SK-MEL-5 (cell line): ENCODE measurements at places on chromosomes 7 and 10. TPM values are rescaled to one million over a fixed set of nuclear protein-coding genes. Genes with fewer than 3 reads are reported as not detected.

CDH23 gene
- 0.29 TPM in 1 of 2 replicates, not detected in the other for total RNA-seq

MMRN2 gene
- total RNA-seq = 0.08 TPM in 1 of 2 replicates, not detected in the other

MINDY4 gene
- 5.2 and 6.5 TPM in 2 replicates for total RNA-seq

CEP55 gene
- 30.1 and 30.3 TPM in 2 replicates for total RNA-seq

SPDYE9 gene
- not detected in 2 replicates for total RNA-seq

AS3MT gene
- total RNA-seq = 0.13 and 0.21 TPM in 2 replicates

KBTBD2 gene
- 74.9 and 76.4 TPM in 2 replicates for total RNA-seq

TMEM236 gene
- total RNA-seq = 0.03 and 0.05 TPM in 2 replicates

NKX2-3 gene
- total RNA-seq = 0.19 and 0.24 TPM in 2 replicates

IDI1 gene
- 85.5 and 94.8 TPM in 2 replicates for total RNA-seq

DNA sequence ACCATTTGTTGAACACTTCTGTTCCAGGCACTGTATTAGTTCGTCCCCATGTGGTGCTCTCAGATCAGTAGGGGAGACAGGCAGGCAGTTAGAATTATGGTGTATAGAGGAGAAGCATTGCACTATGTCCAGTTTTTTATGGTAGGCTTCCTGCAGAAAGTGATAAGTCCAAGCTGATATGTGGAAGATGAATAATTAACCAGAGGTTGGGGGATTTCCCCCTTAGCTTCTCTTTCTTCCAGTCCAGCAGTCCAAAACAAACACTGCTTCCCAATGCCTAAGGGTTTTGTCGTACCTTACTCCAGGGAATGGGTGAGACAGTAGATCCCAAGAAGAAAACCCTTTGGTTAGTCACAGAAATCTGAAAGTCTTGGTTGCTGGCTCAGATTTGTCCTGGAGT is 19.2 kb downstream of the HIF1AN start:
- DNase-seq = no peak

DNA sequence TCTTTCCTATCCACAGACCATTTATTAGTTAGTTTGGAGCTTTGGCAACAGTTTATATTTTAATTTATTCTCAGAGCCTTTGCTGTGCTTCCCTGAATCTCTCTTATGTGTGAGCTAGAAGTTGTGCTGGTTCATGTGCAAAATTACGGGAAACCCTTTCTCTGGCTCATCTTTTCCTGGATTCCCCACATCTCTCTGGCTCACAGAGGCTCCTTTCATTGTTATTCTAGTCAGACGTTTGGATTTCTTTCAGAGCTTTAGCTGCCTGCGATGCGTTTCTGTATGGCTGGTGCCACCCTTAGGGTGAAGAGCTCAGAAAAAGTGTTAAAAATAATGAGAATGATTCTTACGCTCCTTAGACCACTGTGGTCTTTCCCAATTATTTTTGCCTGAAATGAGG is 53.3 kb downstream of the TPST1 start:
- DNase-seq = peak; percentile 64

- peak; percentile 78 for DNase-seq
These were observed 7.3 kb downstream of the LRRN3 start for GRCh38 chr7:111098011-111098925.

GRCh38 chr10:35219292-35219691 is 92.6 kb downstream of the CREM start:
- DNase-seq = no peak

- DNase-seq = peak; percentile 32
These were observed 44.6 kb upstream of the HYCC1 start for GRCh38 chr7:23058408-23059096.

DNA sequence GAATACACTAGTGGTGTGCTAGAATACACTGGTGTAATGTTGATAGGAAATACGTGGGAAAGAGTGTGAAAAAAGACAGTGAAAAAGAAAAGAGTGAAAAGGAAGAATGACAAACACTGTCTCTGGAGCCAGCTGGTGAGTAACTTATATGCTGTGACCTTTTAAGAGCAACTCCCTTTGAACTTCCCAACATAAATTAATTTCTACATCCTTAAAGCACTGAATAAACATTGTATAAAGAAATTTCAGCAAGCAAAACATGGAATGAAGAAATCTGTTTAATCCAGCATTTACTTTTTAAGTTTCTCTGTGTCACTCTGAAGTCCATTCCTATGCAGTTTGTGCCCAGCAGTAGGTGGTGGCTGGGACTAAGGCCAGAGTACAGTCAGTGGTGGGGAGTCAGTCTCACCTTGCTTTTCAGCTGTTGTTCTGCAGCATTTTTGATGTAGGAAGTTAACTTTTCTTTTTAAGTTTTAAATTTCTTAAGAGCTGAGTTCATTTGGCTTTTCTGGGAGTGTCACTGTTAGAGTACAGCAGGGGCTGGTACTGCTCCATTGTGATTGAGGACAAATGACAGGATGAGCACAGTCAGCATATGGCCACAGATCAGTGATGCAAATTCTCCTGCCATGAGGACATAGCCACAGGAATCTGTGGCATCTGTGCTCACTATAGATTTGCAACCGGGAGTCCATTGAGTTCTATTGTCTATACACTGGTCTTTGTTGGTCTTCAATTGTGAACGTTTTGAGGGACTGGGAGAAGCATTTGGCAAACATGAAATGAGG is 321.8 kb downstream of the ZNF248 start:
- DNase-seq = no peak

DNA sequence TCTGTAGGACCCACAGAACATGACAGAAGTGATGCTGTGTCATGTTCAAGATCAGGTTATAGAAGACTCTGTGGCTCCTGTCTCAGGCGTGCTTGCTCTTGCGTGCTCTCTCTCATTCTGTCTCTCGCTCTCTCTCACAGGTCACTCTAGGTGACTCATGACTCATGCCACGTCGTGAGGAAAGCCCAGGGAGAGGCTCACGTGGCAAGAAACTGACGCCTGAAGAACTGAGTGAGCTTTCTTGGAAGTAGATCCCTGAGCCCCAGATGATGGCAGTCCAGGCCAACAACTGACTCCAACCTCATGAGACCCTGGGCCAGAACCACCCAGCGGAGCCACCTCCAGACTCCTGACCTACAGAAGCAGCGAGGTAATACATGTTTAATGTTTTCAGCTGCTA is 103.3 kb downstream of the DNMBP start:
- DNase-seq = peak; percentile 77

DNA sequence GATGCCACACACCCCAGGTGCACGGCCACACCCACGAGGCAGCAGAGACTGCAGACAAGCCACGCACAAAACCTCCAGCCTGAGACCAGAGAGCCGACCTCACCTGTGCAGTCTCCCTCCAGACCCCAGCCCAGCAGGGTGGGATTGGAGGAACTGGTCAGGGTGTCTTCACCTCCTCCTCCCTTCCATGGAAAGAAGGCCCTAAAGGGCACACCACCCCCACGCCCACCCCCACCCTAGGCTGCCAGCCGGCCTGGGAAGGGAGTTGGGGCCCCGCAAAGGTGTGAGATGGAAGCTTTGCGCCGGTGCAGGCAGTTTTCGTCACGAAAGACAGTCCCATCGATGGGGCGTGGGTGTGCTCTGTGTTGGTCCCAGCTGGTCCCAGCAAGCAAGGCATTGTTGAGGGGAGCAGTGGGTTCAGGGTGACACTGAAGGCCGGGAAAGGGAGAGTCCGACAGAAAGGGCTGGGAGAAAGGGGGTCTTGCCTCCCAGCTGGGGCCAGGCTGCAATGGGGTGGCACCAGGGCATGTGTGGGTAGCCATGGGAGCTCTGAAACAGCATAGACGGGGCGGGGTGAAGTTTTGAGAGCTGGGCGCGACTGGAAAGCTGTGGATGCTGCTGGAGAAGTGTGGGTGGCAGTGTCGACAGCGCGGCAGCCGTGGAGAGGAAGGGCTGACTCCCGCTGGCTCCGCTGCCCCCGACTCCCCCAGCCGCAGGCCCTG is 349.2 kb downstream of the GLRX3 start:
- DNase-seq = no peak

DNA sequence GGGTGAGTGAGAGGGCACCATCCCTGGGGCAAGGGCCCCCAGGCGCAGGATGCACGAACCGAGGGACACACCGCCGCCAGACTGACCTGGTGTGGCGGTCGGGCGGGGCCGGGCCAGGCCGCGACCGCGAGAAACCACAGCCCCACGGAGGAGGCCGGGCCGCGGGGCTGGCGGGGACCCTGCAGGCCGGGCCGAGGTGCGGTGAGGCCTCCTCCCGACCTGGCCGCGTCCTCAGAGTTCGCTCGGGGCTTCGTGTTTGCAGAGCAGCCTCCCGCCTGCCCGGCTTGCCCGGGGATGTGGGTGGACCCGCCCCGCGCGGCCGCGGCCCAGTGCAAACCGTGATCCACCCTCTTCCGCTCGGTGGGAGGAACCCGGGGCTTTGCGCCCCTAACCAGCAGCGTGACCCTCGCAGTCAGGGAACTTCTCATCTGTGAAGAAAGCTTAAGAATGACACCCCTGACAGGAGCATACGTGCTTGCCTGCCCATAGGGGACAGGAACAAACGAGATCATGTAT is 20.6 kb upstream of the HOXA13 start:
- DNase-seq = no peak

GRCh38 chr10:30313579-30314350 is 35.3 kb downstream of the MTPAP start:
- no peak for DNase-seq

DNA sequence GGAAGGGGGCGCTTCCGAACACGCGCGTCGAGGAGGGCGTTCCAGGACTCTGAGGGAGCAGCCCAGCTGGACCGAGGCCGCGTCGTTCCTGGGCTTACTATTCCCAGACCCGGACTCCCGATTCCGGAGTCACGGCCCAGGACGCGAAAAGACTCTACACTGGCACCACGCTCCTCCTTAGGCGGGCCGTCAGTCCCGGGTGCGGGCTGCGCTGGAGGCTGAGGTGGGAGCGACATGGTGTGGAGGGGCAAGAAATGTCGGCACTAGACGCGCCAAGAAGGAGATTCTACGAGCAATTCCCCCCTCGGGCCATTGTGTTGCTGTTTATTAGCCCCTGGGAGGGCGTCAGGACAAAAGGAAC is 584 bp upstream of the RUNDC3B start:
- no peak for DNase-seq

- DNase-seq = peak; percentile 66
These were observed 9.1 kb upstream of the TMEM236 start for GRCh38 chr10:17742918-17743317.

GRCh38 chr7:50534690-50535290 is 30.4 kb downstream of the DDC start:
- DNase-seq = peak; percentile 56

- DNase-seq = no peak
These were observed 133.0 kb downstream of the PTPRN2 start for GRCh38 chr7:158454631-158455030.

- DNase-seq = no peak
These were observed 160.7 kb downstream of the MAD1L1 start for GRCh38 chr7:2072042-2072441.

DNA sequence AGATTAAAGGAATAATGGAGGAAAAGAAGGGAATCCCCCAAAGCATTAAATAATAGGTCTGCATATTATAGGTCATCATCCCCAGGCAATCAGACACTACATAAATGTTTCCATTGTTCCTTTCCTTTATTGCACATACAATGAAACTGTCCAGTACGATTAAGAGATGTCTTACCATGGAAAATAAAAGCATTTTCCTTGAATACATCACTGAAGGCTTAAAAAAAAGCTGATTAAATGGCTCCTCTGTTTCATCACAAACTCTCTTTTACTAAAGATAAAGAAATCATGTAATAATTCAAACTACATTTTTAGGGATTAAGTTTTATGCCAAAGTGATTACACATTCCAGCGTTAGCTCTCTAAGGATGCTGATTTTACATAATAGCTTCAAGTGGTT is 316.0 kb downstream of the AGMO start:
- DNase-seq = no peak

- DNase-seq = no peak
These were observed 221.6 kb downstream of the TCF7L2 start for GRCh38 chr10:113171662-113172061.

- no peak for DNase-seq
These were observed 208.6 kb downstream of the ZNF365 start for GRCh38 chr10:62582804-62583208.

GRCh38 chr7:133300088-133300487 is 47.2 kb downstream of the EXOC4 start:
- no peak for DNase-seq

GRCh38 chr10:68871105-68871711 is 29.9 kb upstream of the DDX50 start:
- no peak for DNase-seq

GRCh38 chr10:119120413-119120867 is 16.5 kb downstream of the DENND10 start:
- DNase-seq = no peak

DNA sequence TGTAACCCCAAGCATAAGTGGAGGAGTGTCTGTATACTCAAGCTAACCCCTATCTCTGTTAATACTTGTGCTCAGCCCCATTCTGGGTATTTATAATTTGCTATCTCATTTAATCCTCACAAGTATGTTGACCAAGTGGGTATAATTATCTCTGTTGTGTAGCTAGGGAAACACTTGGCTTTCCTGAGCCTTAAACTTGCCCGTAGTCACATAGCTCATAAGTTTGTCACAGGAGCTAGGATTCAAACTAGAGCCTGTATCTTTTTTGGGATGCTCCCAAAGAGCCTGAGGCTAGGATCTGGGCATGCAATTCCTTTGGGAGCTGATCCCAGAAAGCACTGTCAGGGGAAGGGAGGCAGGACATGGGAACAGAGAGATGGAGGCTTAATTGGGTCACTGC is 377.4 kb downstream of the GALNT17 start:
- DNase-seq = no peak

DNA sequence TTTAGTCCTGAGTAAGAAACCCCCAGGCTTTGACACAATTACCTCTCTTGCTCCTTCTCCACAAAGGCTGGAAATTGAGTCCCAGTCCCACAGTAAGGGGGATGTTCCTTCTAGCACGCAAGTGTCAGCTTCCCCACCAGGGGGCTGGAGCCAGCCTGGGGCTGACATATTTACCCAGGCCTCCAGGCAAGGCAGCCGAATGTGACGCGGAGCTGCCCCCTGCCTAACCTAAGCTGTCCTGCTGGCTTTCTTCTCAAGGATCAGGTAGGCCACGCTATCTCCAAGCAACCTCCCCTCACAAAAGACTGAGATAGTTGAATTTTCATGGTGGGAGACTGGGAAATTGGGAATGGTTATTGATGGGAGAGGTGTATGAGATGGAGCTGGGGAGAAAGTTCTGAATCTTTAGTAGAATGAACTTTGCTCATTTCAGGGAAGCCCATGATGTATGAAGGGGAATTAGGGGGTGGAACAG is 19.2 kb upstream of the BMPER start:
- no peak for DNase-seq
